ENCODE measurements at places on chromosomes 11 and 22.

GRCh38 chr11:62459080-62459479 is 40.2 kb downstream of the SCGB1A1 start:
- peak; percentile 76 for DNase-seq

DNA sequence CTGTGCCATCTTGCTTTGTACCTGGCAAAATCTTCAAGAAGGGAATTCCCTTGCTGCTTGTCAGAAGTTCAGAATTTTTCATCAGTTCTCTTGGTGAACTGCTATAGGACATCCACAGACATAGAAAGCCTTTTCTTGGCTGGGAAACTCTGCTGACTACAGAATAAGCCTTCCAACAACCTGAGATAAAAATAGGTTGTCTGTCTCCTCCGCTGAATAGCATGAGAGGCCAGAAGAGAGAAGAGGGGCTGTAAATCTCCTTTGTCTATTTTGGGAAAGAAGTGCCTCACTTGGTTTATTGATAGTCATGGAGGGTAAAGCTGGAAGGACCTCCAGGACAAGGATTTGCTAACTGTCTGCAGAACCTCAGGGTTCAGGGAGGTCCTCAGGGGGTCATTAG is 48.2 kb downstream of the C11orf91 start:
- DNase-seq = no peak

GRCh38 chr11:85464283-85464682 is 162.9 kb downstream of the DLG2 start:
- DNase-seq = no peak

GRCh38 chr11:111088847-111089355 is 156.6 kb upstream of the POU2AF2 start:
- no peak for DNase-seq

GRCh38 chr11:68804786-68805185 is 36.9 kb downstream of the CPT1A start:
- DNase-seq = no peak

DNA sequence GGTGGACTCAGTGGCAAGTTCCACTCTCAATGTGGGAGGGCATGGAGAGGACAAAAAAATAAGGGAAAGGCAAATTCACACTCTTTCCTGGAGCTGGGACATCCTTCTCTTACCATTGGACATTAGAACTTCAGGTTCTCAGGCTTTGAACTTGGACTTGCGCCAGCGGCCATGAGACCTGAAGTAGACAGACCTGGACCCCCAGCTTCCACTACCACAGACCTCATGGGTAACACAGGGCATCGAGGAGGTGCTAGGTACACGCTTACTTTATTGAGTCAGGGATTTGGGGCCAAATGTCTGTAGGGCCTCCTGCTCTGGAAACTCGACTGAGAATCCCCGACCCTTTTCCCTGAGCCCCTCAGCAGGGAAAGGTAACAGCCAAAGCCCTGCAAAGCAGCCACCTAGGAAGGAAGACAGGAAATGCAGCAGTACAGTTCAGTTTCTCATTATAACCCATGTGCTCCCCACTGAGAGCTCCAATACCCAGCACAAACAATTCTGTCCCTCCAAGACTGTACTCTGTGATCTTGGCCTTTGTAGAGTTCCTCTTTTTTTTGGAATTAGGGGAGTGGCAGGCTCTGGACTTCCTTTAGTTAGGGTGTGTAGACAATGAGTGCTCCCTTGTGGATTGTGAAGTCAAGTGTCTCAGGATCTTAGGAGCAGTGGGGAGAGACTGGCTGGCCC is 5.7 kb downstream of the CHRNA10 start:
- DNase-seq = peak; percentile 59

GRCh38 chr22:22478470-22478869 is 30.1 kb downstream of the ZNF280B start:
- no peak for DNase-seq

- DNase-seq = no peak
Observed at GRCh38 chr22:37187552-37187890, 526 bp downstream of the C1QTNF6 start.

GRCh38 chr11:86087256-86087655 is 18.4 kb upstream of the PICALM start:
- DNase-seq = no peak

- DNase-seq = no peak
Observed at GRCh38 chr22:24103301-24103700, 78.0 kb upstream of the SUSD2 start.

DNA sequence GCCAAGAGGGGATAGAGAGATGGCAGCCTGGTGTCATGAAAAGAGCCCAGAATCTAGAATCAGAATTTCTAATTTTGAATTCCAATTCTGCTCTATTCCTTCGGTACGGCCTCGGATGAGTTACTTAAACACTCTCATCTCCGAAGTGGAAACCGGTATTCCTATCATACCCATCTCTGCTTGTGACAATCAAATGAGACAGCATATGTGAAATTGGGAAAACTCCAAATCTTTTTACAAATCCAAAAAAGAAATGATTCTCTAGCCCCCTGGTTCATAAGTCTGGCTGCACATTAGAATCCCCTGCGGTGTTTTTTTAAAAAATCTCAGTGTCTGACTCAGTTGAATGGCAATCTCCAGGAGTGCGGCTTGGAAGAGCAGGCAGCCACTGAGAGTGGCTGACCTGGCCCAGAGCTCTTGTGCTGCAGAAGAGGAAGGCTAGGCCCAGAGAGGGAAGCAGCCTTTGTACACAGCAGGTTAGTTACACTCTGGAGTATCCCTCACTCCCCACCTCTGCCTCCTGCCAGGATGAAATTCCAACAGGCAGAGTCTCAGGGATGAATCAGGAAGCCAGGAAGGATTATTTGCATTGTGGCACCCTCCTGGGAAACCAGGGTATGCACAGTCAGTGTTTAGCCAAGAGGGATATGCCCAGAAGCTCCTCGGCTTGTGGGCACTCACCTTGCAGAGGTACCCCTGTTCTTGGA is 93.6 kb upstream of the ISX start:
- no peak for DNase-seq

DNA sequence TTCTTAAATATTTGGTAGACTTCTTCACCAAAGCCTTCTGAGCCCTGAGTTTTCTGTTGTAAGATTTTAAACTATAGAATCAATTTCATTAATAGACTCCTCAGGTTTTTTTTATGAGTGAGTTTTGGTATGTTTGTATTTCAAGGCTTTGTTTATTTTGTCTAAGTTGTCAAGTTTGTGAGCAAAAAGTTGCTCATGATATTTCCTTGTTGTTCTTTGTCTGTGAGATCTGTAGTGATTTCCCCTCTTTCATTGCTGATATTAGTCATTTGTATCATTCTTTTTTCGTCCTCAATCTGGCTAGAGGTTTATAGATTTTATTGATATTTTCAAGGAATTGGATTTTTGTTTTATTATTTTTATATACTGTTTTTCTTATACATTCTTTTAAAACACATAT is 121.0 kb downstream of the MORC2 start:
- DNase-seq = no peak

DNA sequence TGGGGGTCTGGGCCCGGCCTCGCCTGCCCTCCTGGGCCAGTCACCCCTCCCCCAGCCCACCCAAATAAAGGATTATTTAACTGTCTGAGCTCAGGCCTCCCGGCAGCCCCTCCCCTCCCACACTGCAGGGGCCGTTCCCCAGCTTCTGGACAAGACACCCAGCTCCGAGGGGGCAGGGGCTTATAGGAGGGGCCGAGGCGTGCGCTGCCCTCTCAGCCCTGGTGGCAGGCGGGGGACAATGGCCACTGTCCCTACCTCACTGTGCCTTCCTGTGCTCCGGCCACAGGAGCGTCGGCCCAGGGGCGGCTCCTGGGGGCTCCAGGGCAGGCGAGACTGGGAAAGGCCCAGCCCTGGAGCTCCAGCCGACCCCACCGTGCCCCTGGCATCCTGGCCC is 2.2 kb upstream of the SELENOO start:
- no peak for DNase-seq

- DNase-seq = no peak
Observed at GRCh38 chr11:11963842-11964773, 44.3 kb downstream of the DKK3 start.

- no peak for DNase-seq
Observed at GRCh38 chr11:103536335-103536722, 427.1 kb downstream of the DYNC2H1 start.

- DNase-seq = no peak
Observed at GRCh38 chr22:33599596-33599995, 320.7 kb downstream of the LARGE1 start.

- peak; percentile 80 for DNase-seq
Observed at GRCh38 chr22:36331912-36332622, 55.7 kb downstream of the MYH9 start.

DNA sequence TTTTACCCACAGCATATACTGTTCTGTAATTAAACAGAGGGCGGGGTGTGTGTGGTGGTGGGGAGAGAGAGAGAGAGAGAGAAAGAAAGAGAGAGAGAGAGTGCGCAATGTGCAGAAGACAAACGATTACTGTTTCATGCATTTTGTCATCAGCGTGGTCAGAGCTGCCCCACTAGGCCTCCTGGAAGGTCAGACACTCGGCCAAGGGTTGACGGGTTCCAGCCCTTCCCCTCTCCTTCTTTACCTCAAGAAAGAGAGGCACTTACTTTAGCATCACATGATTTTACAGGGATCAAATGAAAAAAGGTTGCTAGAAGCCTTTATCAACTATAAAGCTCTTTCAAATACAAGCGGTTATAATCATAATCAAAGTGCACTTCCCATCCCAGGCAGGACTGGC is 269.2 kb upstream of the SORL1-AS1 start:
- DNase-seq = no peak

- DNase-seq = no peak
Observed at GRCh38 chr22:19859861-19860510, 5.3 kb upstream of the GNB1L start.

DNA sequence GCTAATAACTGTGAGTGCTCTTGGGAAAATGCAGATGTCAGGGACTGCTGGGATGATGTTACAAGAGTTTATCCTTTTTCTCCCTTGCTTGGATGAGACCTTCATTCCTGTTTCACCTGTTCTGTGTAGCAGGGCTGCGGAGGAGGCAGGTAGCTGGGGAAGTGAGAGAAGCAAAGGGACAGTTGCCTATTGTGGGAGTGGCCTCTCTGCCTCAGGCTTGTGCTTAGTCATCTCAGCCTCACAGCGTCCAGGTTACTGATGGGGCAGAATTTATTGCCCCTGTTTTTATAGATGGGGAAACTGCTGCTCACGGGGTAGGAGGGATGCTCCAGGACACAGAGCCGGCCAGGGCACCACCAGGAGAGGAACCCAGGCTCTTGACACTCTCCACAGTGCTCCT is 1.7 kb downstream of the STX3 start:
- DNase-seq = peak; percentile 41

DNA sequence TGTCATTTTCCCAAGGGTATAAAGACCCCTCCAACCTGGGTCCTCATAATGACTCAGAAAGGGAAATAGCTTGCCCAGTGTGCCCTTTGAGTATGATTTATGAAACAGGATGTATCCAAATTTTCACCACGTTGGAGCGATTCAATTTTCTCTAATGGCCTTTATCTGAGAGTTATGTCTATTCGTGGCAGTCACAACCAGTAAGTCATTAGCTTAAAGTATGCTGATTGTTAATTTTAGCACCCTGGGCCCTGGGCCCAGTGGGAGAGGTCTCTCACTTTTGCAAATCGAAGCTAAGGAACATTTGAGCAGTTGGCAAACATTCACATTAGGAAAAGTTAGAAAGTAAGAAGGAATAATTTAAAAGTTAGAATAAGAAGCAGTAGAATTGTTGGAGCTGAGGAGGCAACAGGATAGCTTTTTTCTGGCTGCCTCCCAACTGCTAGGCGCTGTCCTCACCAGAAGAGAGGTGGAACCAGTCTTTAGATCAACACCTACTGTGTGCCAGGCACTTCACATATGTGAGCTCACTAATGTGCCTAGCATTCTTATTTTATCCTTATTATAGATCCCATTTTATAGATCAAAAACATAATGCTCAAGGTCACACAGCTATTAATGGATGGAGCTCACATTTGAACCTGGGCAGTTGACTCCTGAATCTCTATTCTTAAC is 24.5 kb downstream of the INSC start:
- DNase-seq = no peak

DNA sequence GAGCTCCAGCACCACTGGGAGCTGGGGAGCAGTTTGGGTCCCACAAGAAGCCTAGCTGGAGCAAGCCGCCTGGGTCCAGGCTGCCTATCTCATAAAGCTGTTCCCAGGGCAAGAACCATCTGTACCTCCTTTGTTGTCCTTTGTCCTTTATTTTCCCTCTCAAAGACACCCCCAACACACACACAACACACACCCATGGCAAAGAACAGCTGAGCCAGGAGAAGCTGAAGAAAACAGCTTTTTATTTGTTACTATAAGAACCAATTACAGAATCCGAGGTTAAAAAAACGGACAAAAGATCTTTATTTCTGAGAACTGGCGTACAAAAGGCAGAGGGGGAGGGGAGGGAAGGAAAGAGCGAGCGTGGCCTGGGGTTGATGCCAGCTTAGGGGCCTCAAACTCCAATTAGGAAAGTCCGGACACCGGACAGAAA is 1.7 kb upstream of the TUT1 start:
- DNase-seq = no peak

- no peak for DNase-seq
Observed at GRCh38 chr11:35276396-35277145, 137.6 kb downstream of the CD44 start.

- peak; percentile 60 for DNase-seq
Observed at GRCh38 chr11:94449437-94449836, 44.2 kb downstream of the MRE11 start.

- no peak for DNase-seq
Observed at GRCh38 chr11:43418197-43418596, 59.5 kb downstream of the TTC17 start.

- no peak for DNase-seq
Observed at GRCh38 chr22:27768027-27768653, 33.4 kb downstream of the MN1 start.

- no peak for DNase-seq
Observed at GRCh38 chr22:29359469-29359868, 28.9 kb downstream of the AP1B1 start.

DNA sequence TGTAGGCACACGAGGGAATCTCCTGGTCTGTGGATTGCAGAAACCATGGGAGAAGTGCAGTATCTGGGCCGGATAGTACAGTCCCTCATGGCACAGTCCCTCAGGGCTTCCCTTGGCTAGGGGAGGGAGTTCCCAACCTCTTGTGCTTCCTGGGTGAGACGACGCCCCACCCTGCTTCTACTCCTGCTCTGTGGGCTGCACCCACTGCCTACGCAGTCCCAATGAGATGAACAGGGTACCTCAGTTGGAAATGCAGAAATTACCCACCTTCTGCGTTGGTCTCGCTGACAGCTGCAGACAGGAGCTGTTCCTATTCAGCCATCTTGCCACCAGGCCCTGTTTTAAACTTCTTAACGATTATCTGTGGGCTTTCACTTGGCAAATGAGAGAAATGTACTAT is 157.2 kb upstream of the CARD18 start:
- DNase-seq = no peak

DNA sequence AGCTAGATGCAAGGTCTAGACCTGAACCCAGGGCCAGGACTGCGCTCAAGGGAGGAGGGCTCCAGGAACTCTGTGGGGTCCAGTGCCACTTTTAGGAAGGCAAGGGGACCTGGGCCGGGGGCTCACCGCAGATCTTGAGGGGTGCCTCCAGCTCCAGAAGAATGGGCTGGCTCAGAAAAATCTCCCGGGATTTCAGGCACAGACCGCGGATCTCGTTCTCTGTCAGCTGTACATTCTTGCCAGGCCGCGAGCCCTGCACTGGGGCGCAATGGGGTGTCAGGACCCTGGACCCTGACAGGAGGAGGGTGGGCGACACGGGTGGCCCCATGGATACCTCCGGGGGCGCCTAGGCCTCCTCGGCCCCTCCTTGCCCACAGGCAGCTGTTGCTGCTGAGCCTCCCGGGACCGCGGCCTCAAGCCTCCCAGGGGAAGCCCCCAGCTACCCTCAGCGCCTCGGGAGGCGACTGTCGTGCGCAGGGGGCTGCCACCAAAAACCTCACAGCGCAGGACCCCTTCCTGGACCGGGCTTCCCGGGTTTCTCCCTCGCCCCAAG is 640 bp downstream of the PPP1CA start:
- no peak for DNase-seq

- peak; percentile 48 for DNase-seq
Observed at GRCh38 chr11:78066471-78066870, 2.8 kb downstream of the THRSP start.
